Esophagus mucosa (tissue), 1 donor: ENCODE measurements at places on chromosomes 1 and 21. TPM values are rescaled to one million over a fixed set of nuclear protein-coding genes. Genes with fewer than 3 reads are reported as not detected.

ITGB2 gene
- total RNA-seq, result 7.1 TPM

MEX3A gene
- total RNA-seq, result 1.7 TPM

SLC44A5 gene
- total RNA-seq, result 0.60 TPM

PLPPR4 gene
- 0.20 TPM for total RNA-seq

TSPEAR gene
- total RNA-seq, result 0.08 TPM

SERPINC1 gene
- total RNA-seq, result 0.32 TPM

TAS1R1 gene
- not detected for total RNA-seq

MOB3C gene
- total RNA-seq, result 13.9 TPM

SYTL1 gene
- 113 TPM for total RNA-seq

PEX19 gene
- total RNA-seq, result 38.8 TPM

ZFP69B gene
- 1.6 TPM for total RNA-seq

PLA2G2F gene
- total RNA-seq, result 0.04 TPM

NVL gene
- total RNA-seq, result 15.7 TPM

HAO2 gene
- total RNA-seq, result not detected

OR4F16 gene
- total RNA-seq, result not detected

CACNA1S gene
- total RNA-seq, result not detected

C8B gene
- not detected for total RNA-seq

TMCO2 gene
- not detected for total RNA-seq

PTAFR gene
- 7.6 TPM for total RNA-seq

ADORA1 gene
- 0.28 TPM for total RNA-seq

KRTAP13-2 gene
- not detected for total RNA-seq

ID3 gene
- total RNA-seq, result 25.7 TPM

SPATA45 gene
- not detected for total RNA-seq

SUSD4 gene
- total RNA-seq, result 42.2 TPM

LCE6A gene
- not detected for total RNA-seq

CD101 gene
- 1.5 TPM for total RNA-seq

CEP104 gene
- 27.8 TPM for total RNA-seq

OR2W3 gene
- total RNA-seq, result not detected

RNU1-4 gene
- total RNA-seq, result 6,387 TPM

C1QTNF12 gene
- 3.9 TPM for total RNA-seq

DCST1 gene
- total RNA-seq, result 0.32 TPM

PLA2G2C gene
- 0.48 TPM for total RNA-seq

ERG gene
- 5.1 TPM for total RNA-seq

FAM229A gene
- total RNA-seq, result 2.3 TPM

S1PR1 gene
- total RNA-seq, result 4.0 TPM
